NCI-H1105 (cell line): ENCODE measurements at places on chromosomes 2 and 18.

- DNase-seq: no peak
Observed at GRCh38 chr2:149650006-149650405, 62.4 kb upstream of the MMADHC start.

GRCh38 chr2:55235724-55236538 lies 3.4 kb downstream of the RPS27A start:
- no peak for DNase-seq

DNA sequence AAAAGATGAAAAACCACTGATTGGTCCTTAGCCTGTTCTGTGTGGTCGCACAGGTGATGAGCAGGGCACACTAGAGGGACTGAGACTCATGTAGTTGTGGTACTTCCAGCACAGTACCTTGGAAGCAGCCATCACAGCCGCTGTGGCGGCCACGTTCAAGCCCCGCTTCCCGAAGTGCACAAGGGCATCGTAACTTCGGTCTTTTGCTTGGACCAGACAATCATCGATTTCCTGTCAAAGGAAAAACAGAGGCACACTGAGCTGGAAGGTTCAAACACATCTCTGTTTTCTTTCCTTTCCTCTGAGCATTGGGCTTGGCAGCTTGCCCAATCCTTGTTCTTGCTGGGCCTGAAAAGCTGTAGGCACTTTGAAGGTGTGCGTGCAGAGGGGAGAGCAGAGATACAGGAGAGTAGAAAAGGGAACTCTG lies 52.6 kb downstream of the MRPL35 start:
- DNase-seq: no peak

DNA sequence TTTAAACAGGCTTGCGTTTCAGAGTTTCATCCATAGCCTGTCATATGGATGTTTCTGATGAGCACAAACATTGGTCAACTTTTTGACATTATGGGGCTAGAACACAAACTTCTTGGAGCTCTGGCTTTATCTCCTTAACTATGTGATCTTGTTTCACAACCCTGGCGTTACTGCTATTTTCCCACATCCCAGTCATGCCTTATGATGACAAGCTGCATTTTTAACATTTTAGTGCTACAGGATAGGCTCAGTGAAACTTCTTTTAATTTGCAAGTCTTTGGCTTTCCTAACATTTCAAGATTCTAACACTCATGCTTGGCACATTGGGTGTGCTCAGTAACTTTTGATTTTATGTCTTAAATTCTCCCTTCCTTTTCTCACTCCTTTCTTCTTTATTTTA lies 21.0 kb upstream of the PDE1A start:
- DNase-seq: no peak

- no peak for DNase-seq
Observed at GRCh38 chr18:26286008-26286407, 59.8 kb downstream of the TAF4B start.

- no peak for DNase-seq
Observed at GRCh38 chr18:13112982-13113381, 105.6 kb upstream of the LDLRAD4 start.

DNA sequence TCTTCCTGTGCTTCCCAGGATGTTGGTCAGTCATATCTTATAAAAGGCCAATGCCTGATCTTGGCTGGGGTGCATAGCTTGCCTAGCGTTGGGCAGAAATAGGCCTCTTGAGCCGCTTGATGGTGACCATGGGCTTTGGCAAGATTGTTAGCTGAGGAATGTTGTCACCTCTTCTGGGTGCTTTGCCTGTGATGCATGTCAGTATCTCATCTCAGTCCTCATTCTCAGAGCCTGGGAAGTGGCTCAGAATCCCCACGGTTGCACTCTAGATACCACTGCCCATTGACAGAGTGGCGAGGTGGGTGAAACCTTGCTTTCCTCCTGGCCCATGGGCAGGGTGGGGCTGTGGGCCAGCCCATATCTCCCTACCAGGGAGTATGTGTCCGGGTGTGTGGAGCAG lies 79.2 kb upstream of the MGAT5 start:
- no peak for DNase-seq

GRCh38 chr18:48893608-48894600 lies 56.9 kb downstream of the SMAD7 start:
- no peak for DNase-seq

GRCh38 chr2:241072553-241073165 lies 29.4 kb downstream of the MTERF4 start:
- no peak for DNase-seq

DNA sequence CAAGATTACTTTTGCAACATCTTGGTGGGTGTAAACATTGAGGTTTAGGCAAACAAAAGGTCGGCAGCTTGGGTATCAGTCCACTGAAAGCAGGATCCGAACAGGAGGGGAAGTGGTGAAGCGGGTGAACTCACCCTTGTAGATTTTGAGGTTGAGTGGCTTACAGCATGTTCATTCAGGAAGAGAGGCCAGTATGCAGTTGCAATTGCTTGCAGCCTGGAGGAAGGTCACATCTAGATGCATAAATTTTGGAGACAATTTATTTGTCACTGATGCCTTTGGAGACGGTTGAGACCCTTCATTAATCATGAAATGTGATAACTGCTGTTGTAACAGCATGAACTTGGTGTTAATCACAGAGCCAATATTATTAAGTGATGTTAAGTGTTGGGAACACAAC lies 131.1 kb downstream of the LTBP1 start:
- DNase-seq: no peak

GRCh38 chr2:16644221-16644925 lies 21.3 kb downstream of the CYRIA start:
- DNase-seq: no peak

DNA sequence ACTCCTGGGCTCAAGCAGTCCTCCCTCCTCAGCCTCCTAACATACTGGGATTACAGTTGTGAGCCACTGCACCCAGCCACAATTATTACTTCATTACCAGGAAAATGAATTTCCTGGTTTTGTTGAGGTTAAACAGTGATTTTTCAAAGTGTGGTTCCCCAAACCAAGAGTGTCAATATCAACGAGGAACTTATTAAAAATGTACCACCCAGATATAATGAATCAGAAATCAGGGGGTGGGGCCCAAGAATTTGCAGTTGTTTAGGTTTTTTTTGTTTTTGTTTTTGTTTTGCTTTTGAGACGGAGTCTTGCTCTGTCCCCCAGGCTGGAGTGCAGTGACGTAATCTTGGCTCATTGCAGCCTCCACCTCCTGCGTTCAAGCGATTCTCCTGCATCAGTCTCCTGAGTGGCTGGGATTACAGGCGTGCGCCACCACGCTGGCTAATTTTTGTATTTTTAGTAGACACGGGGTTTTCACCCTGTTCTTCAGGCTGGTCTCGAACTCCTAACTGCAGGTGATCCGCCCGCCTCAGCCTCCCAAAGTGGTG lies 94.1 kb downstream of the WDSUB1 start:
- DNase-seq: no peak

- DNase-seq: no peak
Observed at GRCh38 chr2:10777111-10777841, 35.3 kb downstream of the PDIA6 start.

GRCh38 chr2:139366681-139367080 lies 586.5 kb upstream of the NXPH2 start:
- DNase-seq: peak; percentile 55
